ENCODE measurements at places on chromosomes 1 and 21. TPM values are rescaled to one million over a fixed set of nuclear protein-coding genes. Genes with fewer than 3 reads are reported as not detected.

The LRRC3 gene
- 2.8 TPM for total RNA-seq

DNA sequence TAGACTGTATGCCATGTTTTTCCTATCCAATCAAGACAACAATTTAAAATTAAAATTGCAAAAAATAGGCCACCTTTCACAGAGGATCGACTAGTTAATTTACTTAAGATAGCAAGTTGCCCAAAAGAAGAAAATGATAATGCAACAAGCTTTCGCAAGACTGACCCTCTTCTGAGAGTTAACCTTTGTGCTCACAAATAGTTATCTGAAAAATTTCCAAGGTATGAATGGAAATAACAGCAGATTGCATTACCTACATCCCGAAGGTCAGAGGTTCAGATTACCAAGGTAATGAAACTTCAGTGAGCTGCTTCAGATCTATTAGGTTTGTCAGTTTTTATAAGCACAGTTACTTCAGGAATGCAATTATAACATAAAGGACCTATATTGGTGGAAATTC is 298.0 kb downstream of the KCTD3 start:
- no peak overlapping the region for H3K27ac ChIP-seq
- no peaks in the 10 kb centered on the region for H3K27me3 ChIP-seq
- no peaks in the 10 kb centered on the region for H3K4me1 ChIP-seq
- DNase-seq: no peak

The SYNC gene
- total RNA-seq: 27.8 TPM

The FCRL4 gene
- total RNA-seq: not detected

- H3K4me3 ChIP-seq: peak overlapping the region; percentile 49
- no peaks in the 10 kb centered on the region for H3K36me3 ChIP-seq
- H3K4me1 ChIP-seq: peaks cover 3% of the 10 kb centered on the region
- peak overlapping the region; percentile 85 for H3K27ac ChIP-seq
- DNase-seq: peak; percentile 51
Observed at GRCh38 chr1:210311726-210312493, 16.8 kb upstream of the HHAT start.

DNA sequence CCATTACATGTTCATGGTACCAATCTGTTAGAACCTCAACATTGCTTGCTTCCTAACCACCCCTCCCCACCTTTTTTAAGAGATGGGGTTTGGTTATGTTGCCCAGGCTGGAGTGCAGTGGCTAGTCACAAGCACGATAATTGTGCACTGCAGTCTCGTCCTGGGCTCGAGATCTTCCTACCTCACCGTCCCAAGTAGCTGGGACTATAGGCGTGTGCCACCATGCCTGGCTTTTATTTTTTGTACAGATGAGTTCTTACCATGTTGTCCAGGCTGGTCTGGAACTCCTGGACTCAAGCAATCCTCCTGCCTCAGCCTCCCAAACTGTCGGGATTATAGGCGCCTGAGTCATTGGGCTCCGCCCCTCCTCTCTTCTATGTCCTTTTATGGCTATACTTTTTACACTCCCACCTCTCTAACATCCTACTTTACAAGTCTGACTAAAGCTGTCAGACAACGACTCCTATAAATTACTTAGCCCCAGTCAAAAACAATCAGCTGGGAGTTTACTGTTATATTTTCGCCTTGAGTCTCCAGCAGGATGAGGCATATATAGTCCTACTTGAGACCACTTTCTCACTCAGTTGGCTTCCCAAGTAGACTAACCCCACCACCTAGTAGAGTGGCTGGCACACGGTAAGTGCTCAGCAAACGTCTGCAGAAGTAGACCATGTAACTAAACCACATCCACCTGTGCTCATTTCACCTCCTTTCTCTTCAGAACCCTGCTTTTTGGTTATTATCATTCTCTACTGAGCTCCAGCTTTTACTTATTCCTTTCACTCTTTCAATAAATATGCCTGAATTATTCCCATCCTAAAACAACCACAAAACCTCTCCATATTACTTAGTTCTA is 13.8 kb downstream of the ENSA start:
- peaks cover 6% of the 10 kb centered on the region for H3K36me3 ChIP-seq
- peaks cover 42% of the 10 kb centered on the region for H3K4me1 ChIP-seq
- H3K27me3 ChIP-seq: no peaks in the 10 kb centered on the region
- DNase-seq: no peak

Data from heart right ventricle (tissue), 16 donors.